AG09319 (cell line): ENCODE measurements at places on chromosomes 11 and 22.

- no peak for DNase-seq
Measured at GRCh38 chr11:36142439-36142838, 146.8 kb downstream of the COMMD9 start.

GRCh38 chr11:5507933-5508305 is 1.8 kb downstream of the UBQLN3 start:
- no peak for DNase-seq

- DNase-seq, result no peak
Measured at GRCh38 chr11:110345743-110346142, 49.3 kb upstream of the RDX start.

GRCh38 chr11:29679996-29680395 is 336.8 kb downstream of the KCNA4 start:
- DNase-seq, result no peak

DNA sequence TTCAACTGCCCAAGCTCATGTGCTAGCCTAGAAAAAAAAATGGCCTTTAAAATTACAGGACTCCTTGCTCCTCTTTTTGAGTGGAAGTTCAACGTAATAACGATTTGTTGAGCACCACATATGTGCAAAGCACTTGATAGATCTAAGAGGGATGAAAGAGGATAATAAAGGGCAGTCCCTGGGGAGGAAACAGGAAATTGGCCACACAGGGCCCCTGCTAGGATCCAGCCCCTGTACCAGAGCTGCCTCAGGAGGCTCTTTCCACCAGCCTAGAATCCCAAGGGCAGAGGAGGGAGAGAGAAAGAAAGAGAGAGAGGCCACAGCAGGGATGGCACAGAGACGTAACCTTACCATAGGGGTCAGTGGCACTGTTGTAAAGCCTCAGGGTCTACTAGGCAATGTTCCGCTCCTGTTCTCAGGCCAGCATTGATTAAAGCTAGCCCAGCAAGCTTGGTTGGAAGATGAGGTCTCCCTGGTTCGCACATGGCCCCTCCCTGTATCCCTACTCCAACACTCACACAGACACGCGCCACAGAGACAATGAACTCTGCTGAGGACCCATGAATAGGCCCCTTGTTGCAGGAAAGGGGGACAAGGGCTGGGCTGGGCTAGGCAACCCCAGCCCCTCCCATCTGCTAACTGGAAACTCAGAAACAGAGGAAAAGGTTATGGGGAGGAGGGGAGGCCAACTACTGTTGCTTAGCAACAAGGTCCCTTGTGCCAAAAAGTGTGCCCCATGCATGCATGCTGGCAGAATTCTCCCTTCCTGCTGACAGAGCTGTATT is at the start of gene TMPRSS5:
TSS of gene TMPRSS5 (minus strand) at position 438 of the 785 bp plus-strand sequence. CDS start at position 354, 84 bp downstream.
- no peak for DNase-seq

GRCh38 chr11:116605543-116606459 is 167.0 kb downstream of the BUD13 start:
- DNase-seq, result no peak
